Astrocyte (in vitro differentiated cells and primary cell): ENCODE measurements at places on chromosomes 13 and 19. TPM values are rescaled to one million over a fixed set of nuclear protein-coding genes. Genes with fewer than 3 reads are reported as not detected.

The DCLK1 gene
- total RNA-seq: 3.2 and 4.9 TPM in 2 replicates

DNA sequence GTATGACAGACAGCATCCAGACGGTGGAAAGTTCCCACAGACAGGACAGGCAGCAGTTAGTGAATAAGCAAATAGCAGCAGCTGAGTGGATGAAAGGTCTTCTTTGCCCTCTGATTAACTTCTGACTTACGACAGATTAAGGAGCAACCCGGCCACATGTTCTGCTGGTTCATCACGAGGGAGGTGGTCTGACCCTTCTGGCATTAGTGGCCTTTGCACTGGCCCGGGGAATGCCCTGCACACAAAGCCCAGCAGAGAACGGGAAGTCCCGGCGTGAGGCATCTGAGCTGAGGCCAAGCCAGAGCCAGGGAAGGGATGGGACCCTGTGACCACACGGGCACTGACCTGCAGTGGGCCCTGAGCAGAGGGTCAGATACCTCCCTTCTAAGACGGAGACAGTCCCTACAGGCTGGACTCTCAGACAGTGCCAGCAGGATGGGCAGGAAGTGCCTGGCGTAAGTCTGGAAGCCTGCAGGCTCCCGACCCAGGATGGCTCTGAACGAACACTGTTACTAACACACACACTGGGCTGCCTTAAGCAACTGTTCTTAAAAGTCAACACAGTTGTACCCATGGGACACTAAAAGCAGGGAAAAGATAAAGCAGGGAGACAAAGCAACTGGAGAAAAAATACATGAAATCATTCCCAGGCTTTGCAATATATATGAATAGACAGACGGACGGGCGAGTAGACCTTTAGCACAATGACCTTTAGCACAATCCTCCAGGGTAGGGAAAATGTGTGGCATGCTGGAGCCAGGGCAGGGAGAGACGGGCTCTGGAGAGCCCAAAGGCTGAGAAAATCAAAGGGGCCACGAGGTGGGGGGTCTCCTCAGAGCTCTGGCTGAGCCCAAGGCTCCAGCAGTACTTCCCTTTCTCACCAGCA is 6.3 kb downstream of the C19orf12 start:
- DNase-seq: no peak
- no peak overlapping the region for H3K4me3 ChIP-seq
- no peaks in the 10 kb centered on the region for H3K4me1 ChIP-seq

GRCh38 chr19:58552655-58553054 is 2.2 kb downstream of the CHMP2A start:
- peaks cover 23% of the 10 kb centered on the region for H3K4me1 ChIP-seq
- no peak overlapping the region for H3K27ac ChIP-seq
- H3K36me3 ChIP-seq: peaks cover 53% of the 10 kb centered on the region
- no peak overlapping the region for H3K4me3 ChIP-seq

- no peaks in the 10 kb centered on the region for H3K27me3 ChIP-seq
- no peak overlapping the region for H3K4me3 ChIP-seq
- no peaks in the 10 kb centered on the region for H3K4me1 ChIP-seq
- H3K27ac ChIP-seq: no peak overlapping the region
These were observed 332.2 kb upstream of the GPC6 start for GRCh38 chr13:92894447-92894846.

DNA sequence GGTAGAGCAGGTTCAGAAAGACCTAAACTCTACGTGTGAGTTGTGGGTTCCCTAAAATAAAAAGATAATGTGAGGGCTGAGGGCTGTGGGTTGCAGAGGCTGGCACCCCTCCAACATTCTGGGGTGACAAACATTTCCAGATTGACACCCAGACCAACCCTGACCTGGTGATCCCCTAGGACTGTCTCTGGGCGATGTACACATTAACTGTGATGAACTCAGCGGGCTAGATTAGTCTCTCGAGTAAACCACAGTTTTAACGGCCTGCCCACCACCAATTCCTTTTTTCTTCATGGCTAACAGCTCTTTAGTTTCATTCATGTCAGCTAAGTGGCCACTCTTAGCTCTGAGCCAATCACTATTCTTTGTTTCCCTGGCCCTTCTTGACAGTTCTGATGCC is 24.8 kb downstream of the SIAH3 start:
- DNase-seq: no peak
- no peaks in the 10 kb centered on the region for H3K4me1 ChIP-seq
- peaks cover 2% of the 10 kb centered on the region for H3K27me3 ChIP-seq
- H3K27ac ChIP-seq: no peak overlapping the region
- H3K36me3 ChIP-seq: no peaks in the 10 kb centered on the region
